ENCODE measurements at places on chromosomes 1 and 21. TPM values are rescaled to one million over a fixed set of nuclear protein-coding genes. Genes with fewer than 3 reads are reported as not detected.
A peak's percentile ranks its signal among the peaks of the same experiment; 100 is the strongest.

The LCE6A gene
- not detected for total RNA-seq

The ANGPTL1 gene
- not detected for total RNA-seq

The ABCA4 gene
- 0.09 TPM for total RNA-seq

The LRRN2 gene
- total RNA-seq: not detected

The TNFRSF18 gene
- not detected for total RNA-seq

The RPE65 gene
- total RNA-seq: not detected

The LRRC38 gene
- not detected for total RNA-seq

The NT5C1A gene
- not detected for total RNA-seq

GRCh38 chr21:45104560-45104959 lies 30.2 kb downstream of the ADARB1 start:
- no peak for DNase-seq

DNA sequence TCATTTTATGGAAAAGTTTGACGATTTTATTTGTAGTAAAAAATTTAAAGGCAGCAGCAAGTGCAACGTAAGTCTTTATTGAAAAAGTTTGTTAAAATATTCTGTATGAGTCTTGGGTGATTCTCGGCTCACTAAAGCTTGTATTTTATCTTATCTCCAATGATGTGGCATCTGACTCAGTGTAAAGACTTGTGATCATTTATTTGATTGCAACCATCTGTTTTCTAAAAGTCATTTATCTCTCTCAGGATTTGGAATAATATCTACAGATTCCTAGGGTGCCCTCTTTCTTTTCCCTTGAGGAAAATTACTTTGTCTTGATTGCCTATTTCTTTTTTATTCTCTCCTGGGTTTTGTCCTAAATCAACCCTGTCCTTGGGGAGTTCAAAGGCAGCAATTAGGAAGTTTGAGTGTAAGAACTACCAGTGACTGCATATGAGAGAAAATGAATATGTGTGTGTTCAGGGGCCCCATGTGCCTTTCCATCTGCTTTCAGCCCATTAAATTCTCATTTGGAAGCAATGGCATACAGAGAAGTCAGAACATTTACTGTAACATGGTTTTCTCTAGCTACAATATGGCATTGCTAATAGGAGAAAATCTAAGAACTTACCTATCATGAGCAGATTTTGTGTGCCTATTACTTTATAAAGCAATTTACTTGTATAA lies 575.0 kb upstream of the CHRM3 start:
- DNase-seq: peak; percentile 4

GRCh38 chr1:231885209-231885854 lies 258.7 kb downstream of the DISC1 start:
- DNase-seq: no peak

GRCh38 chr21:32957545-32957944 lies 68.2 kb upstream of the OLIG2 start:
- no peak for DNase-seq

DNA sequence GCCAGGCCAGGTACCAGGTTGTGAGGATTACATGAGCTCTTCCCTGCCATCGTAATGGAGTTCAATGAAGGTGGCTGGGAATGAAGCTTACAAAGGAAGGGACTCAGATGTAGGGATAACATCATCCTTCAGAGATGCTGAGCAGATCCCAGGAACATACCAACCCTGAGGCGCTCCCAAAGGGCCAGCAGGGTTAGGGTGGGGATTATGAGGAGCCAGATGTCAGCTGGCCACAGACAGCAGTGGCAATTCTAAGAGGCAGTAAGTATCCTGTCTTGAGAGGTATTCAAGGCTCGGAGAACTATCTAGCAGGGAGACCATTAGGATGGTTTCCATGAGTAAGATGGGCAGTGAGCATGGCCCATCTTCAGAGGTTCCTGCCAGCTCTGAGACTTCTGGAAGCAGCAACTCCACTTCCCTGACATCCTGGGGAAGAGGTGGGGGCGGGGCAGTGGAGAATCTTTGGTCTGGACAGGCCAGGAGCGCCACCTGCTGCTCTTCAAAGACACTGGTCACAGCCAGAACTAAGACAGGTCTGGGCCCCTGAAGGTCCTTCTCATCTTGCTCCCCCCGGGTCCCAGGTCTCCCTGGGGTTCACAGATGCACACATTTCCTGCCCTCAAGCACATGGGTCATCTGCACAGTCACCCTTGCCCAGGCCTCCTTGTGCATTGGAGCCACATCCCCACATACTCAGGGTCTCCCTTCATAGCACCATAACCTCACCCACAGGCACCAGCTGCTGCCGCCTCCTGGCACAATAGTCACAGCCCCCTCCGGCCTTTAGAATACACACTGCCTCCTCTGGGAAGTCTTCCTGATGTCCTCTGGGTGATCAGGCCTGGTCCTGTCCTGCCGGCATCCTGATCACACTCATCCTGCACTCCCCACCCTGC lies 2.7 kb upstream of the SDC3 start:
- DNase-seq: peak; percentile 71

- DNase-seq: no peak
Observed at GRCh38 chr1:175591083-175591743, 152.2 kb downstream of the TNR start.

DNA sequence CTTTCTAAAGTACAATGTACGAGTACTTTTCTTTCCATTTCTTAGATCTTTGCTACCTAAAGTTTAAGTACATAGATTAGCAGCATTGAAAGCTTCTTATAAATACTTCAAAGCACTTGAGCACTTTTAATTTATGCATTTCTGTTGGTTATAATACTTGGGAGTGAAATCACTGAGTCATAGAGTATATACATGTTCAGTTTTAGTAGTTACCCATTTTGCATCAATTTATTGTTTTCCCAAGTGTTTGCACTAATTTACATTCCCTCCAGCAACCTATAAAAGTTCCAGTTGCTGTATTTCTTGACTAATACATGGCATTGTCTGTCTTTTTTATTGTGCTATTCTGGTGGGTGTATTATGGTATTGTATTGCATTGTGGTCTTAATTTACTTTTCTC lies 20.3 kb downstream of the PRKAA2 start:
- no peak for DNase-seq

DNA sequence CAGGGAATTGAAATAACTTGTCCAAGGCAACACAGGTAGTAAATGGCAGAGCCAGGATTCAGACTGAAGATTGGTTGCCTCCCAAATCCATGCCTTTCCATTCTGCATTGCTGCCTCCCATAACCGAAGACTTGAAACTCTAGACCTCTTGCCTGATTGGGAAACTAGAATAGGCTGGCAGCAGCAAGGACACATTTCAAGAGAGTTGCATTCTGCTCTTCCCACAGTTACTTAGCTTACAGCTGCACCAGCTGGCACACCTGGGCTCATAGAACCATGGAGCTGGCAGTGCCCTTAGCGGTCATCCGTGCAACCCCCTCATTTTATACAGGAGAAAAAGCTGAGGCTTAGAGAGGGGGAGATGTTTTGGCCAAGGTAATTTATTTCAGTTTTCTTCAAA lies 8.0 kb downstream of the TRNAU1AP start:
- DNase-seq: no peak

- DNase-seq: no peak
Observed at GRCh38 chr1:44581205-44581604, 93.1 kb downstream of the TMEM53 start.

DNA sequence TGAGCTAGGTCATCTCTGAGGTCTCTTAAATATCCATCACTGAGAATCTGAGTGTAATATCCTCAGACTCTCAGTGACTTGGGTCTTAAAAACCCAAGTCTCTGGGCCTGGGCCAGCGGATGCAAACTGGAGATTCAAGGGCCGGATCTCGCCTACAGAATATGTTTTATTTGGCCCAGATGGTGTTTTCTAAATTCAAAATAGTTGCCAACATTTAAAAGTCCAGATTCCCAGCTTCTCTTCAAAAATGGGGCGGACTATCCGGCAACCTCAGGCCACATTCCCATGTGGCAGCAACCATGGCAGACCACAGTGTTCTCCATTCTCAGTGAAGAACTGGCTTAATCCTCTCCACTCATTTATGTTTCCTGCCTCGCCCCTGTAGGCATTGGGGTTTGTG lies 12.7 kb upstream of the HEYL start:
- DNase-seq: no peak

GRCh38 chr1:228765168-228765946 lies 30.1 kb downstream of the RHOU start:
- DNase-seq: no peak

DNA sequence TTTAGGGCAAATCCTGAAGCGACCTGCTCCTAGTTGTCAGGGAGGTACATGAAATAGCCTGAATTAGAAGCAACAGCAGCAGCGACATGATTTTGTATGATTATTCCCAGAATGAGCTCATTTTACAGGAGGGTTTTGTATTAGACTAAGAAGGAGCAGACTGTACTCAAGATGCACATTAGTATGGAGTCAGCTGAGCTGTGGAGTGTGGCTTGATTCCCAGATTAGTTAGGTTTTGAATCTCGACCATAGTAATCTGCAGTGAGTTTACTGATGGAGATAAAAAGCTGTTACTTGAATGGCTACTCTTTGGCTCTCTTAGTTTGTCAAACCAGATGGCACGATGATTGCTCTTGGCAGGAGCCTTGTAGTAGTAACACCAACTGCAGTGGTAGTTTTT lies 143.1 kb downstream of the PHTF1 start:
- DNase-seq: no peak

DNA sequence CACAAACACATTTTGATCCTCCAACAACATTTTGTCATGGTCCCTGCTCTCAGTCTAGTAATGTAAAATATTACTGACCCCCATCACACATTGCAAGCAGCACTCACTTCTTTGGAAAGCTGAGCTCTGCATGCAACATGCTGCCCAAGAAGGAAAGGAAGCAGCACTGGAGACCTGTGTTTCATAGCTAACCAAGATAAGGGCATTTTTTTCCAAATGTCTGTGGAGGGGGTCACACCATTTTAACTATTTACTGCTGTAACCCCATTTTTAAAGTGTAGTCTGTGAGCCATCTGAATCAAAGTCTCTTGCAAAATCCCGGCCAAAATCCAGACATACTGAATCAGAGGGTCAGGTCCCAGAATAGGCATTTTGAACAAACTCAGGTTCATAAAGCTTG lies 4.5 kb upstream of the RASSF5 start:
- DNase-seq: no peak

- DNase-seq: no peak
Observed at GRCh38 chr1:10502206-10502605, 27.5 kb downstream of the PEX14 start.

GRCh38 chr1:53349369-53349835 lies 21.5 kb upstream of the LRP8 start:
- no peak for DNase-seq

- no peak for DNase-seq
Observed at GRCh38 chr1:78153092-78153736, 107.4 kb downstream of the GIPC2 start.

GRCh38 chr1:112308716-112309115 lies 87.3 kb upstream of the CTTNBP2NL start:
- no peak for DNase-seq

GRCh38 chr1:192506741-192507155 lies 68.8 kb upstream of the RGS1 start:
- DNase-seq: peak; percentile 25

Data from HFFc6 (cell line).